ENCODE measurements at places on chromosomes 1 and 21. TPM values are rescaled to one million over a fixed set of nuclear protein-coding genes. Genes with fewer than 3 reads are reported as not detected.

Gene DPH2
- total RNA-seq = 12.4 TPM

Gene TNFSF4
- 0.87 TPM for total RNA-seq

Gene OLIG2
- not detected for total RNA-seq

Gene PDC
- not detected for total RNA-seq

Gene FBXO42
- total RNA-seq = 15.4 TPM

Gene LRRIQ3
- 0.83 TPM for total RNA-seq

Gene KRTAP21-1
- not detected for total RNA-seq

Gene C1orf87
- total RNA-seq = 0.15 TPM

Gene OR2L8
- total RNA-seq = not detected

Gene C1orf210
- total RNA-seq = not detected

Gene THEMIS2
- 5.2 TPM for total RNA-seq

Gene SLC44A3
- 3.1 TPM for total RNA-seq

Gene IFI16
- total RNA-seq = 99.4 TPM

Gene SH2D1B
- total RNA-seq = not detected

Gene SLAMF8
- total RNA-seq = not detected

Gene TPM3
- total RNA-seq = 890 TPM

Gene INSRR
- total RNA-seq = not detected

Gene MEX3A
- total RNA-seq = 2.0 TPM

Gene LRRN2
- not detected for total RNA-seq

Gene NTRK1
- not detected for total RNA-seq
